ENCODE measurements at places on chromosomes 5 and 9.

- no peak for DNase-seq
These were observed 110.9 kb downstream of the FOXD1 start for GRCh38 chr5:73337586-73338255.

- no peak for DNase-seq
These were observed 257.6 kb downstream of the ARHGEF28 start for GRCh38 chr5:73883646-73884045.

DNA sequence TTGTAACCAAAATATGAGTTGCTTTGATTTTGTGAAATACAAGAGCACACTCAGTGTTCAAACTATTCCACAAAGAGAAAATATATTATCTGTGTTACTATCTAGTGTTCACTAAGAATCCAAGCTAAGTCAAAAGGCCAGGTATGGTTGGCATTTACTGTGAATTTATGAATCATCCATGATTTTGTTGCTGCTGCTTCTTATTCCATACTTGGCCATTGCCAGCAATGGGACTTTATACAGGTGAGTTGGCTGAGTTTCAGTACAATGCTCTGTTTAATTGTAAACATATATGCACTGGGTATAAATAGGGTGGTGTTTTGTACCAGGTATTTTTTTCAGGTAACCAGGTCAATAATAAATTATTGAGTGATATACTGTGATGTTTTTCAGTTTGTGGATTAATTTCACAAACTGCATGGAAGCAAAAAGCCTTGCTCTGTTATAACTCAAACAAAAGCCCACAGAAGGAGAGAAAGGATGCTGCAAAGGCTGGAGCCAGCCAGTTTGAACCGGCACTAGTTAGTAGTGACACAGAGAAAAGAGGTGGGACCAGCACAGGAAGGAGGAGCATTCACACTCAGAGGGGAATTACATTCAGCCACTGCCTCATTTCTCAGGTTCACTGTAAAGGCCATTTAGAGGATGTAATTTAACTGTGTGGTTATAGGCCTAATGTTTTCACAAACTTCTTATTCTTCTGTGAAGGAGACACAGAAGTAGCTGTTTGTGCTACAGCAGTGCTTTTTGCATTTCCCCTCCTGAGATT, 381.8 kb downstream of the ADGRV1 start:
- DNase-seq, result no peak

DNA sequence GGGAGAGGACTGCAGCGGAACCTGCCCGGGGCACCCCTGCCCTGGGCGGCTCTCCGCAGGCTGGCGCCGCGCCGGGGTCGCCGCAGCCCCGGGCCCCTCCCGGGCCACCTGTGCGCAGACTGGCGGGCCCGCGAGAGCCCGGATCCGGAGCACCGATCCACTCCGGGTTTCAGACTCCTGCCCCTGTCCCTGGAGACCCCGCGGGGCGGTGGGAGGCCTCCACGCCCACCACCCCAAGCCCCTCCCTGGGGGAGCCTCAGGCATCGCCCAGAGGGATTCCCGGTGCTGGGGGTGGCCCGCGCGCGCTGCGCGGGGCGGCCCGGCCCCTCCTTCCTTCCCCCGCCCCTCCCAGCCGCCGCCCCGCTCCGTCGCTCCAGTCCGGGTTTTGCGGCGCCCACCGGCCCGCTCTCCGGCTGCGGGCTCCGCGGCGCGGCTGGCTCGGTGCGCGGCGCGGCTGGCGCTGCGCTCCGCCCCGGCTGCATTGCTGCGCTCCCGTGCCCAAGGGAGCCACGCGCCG, at the start of gene UNC5A:
UNC5A (plus strand) TSS at position 479 of the 517 bp plus-strand sequence. CDS start 192 bp downstream, outside the sequence.
- no peak for DNase-seq

GRCh38 chr5:78065663-78066062, 228.8 kb downstream of the AP3B1 start:
- DNase-seq, result no peak

DNA sequence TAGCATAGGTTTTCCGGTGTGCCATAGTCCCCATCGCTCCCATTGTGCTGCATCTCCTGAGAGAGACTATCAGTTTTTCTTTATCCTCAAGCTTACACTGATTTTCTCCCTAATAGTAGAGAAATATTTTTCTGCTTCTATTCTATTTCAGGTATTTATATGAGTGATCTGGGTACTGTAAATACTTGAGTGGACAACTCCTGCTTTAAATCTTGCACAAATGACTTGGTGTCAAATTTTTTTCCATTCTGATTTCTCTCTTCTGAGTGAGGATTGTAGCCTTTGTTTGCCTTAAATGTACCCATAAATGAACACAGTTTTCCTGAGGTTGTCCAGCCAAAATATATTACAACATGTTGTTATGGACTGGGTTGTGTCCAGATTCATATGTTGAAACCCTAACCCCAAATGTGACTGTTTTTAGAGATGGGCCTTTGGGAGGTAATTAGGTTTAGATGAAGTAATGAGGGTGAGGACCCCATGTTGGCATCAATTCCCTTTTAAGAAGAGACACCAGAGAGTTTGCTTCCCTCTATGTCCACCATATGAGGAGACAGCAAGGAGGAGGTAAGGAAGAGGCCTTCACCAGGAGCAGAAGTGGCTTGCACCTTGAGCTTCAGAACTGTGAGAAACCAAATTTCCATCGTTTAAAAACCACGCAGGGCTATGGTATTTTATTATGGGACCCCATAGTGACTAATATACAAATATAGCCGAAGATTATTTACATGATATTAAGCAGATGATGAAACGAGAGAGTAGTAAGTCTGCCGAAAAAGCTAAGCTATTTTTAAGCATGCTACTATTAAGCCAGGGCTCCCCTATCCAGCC, 336.4 kb upstream of the MPDZ start:
- DNase-seq, result no peak

DNA sequence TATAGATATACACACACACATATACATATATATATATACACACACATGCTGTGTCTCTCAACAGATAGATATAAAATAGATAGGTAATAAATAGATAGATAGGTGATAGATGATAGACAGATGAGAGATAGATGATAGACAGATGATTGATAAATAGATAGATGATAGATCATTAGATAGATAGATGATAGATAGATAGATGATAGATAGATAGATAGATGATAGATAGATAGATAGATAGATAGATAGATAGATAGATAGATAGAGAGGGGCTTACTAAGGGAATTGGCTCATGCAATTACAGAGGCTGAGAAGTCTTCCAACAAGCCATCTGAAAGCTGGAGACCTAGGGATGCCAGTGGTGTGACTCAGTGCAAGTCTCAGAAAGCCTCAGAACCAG, 394.5 kb downstream of the ICE1 start:
- no peak for DNase-seq

DNA sequence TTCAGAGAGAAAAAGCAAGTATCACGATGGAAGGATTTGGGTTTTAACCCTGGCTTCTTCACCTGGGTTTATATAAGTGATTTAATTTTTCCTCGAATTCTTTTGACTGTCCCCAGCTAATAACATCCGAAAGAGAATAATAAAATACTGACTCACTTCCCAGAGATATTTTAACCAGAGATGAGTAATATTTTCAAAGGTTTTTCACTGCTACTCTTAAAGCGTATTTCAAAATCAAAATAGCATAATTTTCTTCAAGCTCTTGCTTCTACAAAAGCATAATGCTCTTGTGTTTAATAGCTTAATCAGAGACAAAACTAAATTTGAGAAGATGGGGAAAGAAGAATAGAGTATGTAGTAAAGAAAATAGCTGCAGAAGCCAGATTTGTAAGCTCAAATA, 215.2 kb upstream of the PTGER4 start:
- DNase-seq, result no peak

GRCh38 chr9:91043056-91043810, 241.6 kb downstream of the SYK start:
- no peak for DNase-seq

DNA sequence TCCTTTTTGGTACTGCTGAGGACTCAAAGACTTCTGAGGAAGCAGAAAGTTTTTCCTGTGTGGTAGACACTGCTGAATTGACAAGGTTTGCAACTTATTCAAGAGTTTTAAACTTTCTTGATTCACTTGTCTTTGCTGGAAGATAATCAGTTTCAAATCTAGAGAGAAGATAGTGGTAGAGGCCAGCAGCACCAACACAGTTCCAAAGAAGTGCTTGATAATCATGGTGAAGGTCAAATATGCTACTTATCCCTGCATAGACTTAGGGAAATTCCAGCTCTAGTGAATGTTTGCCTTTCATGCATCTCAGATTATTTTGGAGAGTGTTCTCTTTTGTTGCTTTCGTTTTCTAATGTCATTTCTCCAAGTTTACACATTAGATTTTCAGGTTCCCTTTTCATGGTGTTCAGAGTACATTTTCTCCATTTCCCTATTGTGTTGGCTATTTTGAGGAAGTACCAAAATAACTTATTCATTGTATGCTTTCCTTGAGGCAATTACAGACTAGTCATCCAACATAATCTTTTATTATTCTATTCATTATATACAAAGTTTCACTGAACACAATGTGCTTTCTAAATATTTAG, 550 bp downstream of the IFNE start:
- no peak for DNase-seq

DNA sequence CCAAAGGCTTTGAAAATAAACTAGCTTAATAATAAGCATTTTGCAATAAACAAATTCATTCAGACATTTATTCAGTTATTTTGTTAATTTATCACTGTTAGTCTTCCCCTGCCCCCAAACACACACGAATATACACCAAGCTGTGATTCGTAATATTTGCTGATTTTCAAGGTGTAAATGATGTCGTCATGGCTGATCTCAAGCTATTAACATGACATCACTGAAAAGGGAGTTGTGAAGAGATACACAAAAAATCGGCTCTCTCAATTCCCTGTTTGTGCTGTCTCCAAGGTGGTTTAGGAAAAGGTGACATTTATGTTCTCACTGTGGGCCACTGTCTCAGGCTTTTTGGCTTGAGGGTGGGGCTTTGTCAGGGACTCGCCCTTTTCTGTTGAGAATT, 413.3 kb downstream of the CDH9 start:
- no peak for DNase-seq

DNA sequence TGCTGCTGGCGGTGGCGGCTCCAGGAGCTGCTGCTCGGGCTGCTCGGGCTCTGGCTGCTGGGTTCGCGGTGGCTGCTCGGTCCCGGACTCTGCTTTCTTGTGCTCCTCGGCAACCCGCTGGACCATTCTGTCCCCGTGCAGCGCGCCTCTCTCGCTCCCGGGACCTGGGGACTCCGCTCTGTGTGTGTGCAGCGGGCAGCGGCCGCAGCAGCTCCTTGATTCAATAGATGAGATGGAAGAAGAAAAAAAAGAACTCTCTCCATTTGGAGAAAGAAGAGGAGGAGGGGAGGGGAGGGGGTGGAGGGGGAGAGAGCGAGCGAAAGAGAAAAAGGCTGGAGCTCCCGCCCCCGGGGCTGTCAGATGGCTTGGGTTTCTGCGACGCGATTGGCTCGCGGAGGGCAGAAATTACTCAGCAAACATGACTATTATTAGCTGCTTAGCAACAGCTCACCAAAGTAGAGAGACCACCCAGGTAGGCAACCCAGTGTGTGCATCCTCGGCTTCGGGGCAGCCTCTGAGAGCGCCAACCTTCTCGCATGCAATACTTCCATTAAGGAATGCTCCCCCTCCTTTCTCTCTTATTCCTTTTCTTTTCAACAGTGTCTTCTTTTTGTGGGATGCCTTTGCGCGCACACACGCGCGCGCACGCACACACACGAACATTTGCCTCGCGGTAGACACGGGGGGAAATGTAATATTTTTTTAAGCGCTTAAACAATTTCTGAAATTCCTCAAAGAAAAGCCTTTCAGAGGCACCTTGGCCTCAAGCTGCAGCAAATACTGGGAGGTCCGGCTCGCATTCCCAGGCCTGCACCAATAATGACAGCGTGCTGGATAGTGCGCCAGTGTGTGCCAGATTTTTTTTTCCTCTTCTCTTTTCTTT, 7.6 kb downstream of the PTCH1 start:
- no peak for DNase-seq

GRCh38 chr9:23934291-23934906, 108.4 kb upstream of the ELAVL2 start:
- no peak for DNase-seq

Measured in DND-41 (cell line).